Activated T-helper 17 cell treated with anti-CD3 and anti-CD28 coated beads, Interleukin-2, amount 50 U/mL, for 72 hours (primary cell): ENCODE measurements at places on chromosomes 3 and 15.
A peak's percentile ranks its signal among the peaks of the same experiment; 100 is the strongest.

DNA sequence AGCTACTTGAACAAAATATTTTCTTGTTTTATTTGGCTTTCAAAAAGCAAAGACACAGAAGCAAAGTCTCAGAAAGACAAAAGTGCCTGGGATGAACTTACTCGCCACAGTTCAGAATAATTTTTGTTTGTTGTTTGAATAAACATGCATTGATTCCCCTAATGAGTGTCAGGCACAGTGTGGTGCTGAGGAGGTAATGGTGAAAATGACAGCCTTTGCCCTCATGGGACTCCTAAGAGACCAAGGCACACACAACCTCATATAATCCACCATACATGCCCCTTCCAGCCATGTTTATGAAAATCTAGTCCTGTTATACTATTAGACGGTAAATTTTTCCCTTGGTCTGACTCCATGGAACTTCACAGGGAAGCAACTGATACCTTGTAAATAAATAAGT lies 2.5 kb downstream of the GOLIM4 start:
- ATAC-seq = no peak

DNA sequence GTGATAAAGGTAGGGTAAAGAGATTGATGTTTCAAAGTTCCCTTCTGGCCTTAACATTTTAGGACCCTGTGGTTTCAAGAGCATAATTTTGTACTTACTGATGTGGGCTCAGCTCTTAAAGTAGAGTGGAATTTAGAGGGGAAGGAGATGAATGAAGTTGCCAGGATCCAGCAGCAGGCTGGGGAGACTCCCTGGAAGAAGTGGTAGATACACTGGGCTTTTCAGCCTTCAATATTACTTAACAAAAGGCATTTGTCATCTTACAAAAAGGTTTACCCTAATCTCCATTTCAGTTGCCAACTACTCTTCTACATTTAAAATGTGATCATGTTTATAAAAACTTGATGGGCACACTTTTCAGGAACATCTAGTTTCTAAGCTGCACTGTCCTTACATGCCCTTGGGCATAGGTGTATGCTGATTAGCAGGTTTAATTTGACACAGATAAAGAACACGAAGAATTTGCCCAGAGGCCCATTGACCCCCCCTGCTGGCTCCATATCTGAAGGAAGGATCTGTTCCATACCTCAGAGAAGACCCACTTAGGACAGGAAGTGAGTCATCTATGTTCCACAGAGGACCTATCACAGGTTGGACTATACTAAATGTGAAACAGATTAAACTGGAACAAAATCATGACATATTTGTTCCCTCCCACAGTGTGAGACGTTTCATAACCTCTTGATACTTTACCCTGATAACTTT lies 93.0 kb upstream of the LPP start:
- ATAC-seq = peak; percentile 99

DNA sequence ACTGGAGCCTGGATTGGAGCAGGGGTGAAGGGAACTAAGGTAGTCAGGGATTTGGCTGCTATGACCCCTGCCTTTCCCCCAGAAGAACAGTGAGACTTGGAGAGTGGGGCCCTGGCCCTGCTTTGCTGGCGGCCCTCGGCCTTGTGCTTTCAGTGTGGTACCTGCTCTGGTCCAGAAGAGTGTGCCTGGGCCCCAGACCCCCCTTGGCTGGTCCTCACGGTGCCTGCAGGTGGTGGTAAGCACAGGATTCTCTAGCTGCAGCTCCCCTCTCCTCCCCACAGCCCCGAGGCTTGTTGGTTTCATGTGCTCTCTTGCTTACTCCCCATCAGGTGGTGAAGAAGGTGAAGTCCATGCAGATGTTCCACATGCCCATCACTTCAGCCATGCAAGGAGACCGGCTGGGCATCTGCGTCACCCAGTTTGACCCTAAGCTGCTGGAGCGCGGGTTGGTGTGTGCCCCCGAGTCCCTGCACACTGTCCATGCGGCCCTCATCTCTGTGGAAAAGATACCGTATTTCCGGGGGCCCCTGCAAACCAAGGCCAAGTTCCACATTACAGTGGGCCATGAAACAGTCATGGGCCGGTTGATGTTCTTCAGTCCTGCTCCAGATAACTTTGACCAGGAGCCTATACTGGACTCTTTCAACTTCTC lies 125.7 kb downstream of the DNAJB8 start:
- ATAC-seq = no peak

DNA sequence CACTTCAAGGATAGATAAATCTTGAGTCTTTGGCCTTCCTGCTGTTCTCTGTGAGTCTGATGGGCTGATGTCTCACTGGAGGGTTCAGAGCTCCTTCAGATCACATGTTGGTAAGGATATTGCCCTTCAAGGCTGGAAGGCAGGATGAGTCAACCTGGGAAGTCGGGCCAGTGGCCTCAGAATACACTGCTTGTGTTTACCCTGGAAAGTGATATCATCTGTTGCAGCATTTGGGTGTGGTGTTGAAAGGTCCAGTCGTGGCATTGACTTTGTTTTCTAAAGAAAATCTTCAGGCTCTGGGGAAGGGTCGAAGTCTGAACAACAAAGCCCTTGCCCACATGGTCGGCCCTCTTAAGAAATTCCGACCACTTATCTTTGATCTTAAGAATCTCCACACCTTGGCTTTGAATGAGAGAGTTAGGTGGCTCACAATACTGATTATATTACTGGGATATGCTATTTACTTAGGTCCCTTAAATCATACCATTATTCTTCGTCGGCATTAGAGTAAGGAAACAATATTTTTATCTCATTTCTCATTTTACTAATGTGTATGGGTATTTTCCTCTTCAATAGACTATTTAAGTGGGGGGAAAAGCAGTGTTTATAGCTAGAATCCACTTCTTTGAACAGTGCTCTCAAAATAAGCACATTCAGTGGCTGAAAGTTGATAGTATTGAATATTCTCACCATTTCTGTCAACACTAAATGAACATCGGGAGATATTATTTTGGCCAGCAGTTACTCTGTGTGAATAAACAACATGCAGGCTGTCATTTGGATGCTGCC lies 303.9 kb upstream of the RASGRP1 start:
- ATAC-seq = no peak

- ATAC-seq = peak; percentile 49
Observed at GRCh38 chr15:81106560-81106959, 27.5 kb upstream of the CFAP161 start.

GRCh38 chr15:64903326-64903950 lies 8.3 kb upstream of the ANKDD1A start:
- peak; percentile 37 for ATAC-seq

DNA sequence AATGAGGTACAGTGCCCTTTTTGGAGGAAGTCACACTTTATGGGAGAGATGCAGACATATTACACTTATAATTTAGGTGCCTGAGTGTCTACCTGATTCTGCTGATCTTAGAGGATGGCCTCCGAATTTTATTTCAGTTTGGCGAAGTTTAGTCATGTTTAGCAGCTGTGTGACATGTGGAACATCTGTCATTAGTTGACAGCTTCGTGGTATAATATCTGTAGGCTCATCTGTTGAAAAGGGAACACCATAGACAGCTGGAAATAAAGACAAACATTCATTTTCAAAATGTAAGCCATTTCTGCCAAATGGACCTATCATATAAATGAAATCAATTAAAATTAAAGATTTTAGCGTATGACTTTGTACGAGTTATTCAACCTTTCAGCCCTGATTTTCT lies 165.4 kb downstream of the CFAP20DC start:
- ATAC-seq = no peak

GRCh38 chr3:184234224-184234623 lies 4.8 kb downstream of the VWA5B2 start:
- ATAC-seq = no peak

DNA sequence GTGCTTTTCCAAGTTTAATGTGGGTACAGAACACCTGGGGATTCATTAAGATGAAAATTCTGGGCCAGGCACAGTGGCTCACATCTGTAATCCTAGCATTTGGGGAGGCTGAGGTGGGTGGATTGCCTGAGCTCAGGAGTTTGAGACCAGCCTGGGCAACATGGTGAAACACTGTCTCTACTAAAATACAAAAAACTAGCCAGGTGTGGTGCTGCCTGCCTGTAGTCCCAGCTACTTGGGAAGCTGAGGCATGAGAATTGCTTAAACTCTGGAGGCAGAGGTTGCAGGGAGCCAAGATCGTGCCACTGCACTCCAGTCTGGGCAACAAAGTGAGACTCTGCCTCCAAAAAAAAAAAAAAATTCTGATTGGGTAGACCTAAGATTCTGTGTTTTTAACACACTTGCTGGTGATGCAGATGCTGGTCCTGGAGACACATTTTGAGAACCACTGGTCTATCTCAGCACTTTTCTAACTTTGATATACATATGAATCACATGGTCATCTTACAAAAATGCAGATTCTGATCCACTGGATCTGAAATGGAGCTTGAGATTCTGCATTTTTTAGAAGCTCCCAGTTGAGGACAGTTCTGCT lies 223.8 kb upstream of the SATB1 start:
- peak; percentile 45 for ATAC-seq

DNA sequence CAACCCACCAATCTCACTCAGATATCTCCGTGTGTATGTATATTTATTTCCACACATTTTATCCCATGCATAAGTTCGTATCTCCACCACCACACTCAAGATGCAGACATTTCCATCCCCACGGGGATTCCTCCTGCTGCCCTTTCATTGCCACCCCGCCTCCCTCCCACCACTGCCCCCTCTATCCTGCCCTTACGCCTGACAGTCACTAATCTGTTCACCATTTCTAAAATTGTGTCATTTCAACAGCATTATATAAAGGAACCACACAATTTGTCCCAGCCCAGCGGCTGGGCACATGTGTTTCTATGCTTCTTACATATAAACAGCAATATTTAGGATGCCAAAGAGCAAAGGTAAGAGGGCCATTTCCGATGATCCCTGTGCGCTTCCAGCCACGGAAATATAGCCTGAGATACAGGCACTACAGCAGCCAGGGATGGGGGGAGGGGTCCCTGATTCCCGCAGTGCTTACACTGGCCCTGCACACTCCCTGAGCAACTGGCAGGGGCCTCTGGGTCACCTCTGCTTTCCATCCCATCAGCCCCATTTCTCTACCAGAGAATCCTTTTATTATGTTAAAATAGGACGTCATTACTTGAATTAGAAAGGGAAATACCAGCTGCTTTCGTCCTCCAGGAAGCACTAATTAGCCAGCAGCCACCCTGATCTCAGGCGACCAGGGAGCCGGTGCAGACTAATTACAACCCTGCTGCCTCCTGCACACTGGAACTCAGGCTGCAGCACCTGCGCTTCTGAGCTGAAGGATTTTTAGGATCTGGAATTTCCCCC lies 372.0 kb upstream of the ATP10A start:
- ATAC-seq = no peak

- ATAC-seq = no peak
Observed at GRCh38 chr3:42752441-42752840, 20.6 kb downstream of the CCDC13 start.

DNA sequence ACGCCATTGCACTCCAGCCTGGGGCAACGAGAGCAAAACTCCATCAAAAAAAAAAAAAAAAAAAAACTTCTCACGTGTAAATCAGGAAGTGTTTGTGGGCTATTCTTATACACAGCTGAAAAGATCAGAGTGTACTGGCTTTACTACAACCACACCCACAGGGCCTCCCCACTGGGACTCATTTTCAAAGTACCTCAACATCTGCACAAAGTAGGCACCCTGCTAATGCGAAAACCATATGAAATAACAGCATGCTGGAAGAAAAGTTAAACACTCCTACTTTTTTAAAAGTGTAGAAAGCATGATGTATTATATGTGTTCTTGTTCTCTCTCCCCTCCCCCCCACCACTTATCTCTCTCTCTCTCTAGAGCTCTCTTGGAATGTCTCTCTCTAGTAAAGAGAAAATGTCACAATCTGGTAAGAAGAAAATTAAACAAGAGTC lies 11.1 kb downstream of the UACA start:
- no peak for ATAC-seq

DNA sequence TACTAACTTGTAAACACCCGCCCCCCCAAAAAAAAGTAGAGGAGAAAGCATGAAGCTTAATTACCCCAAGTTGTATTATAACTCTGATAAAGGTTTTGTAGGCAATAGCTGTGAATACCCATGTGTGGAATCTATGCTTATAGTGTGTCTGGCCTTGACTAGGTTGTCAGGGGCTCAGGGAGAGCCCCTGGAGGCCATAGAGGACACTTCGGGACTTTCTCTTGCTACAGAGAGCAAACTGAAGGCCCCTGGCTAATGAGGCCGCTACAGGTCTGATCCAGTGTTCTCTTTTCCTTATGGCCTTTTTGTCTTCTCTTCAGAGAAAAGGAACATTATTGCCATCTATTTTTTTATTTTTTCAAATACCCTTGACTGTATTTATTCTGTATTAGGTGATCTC lies 19.1 kb upstream of the SCAANT1 start:
- ATAC-seq = no peak
